ENCODE measurements at places on chromosomes 16 and 17. TPM values are rescaled to one million over a fixed set of nuclear protein-coding genes. Genes with fewer than 3 reads are reported as not detected.

The CDC6 gene
- total RNA-seq: 21.1 TPM

The SLC43A2 gene
- total RNA-seq: 8.3 TPM

The KRTAP4-5 gene
- total RNA-seq: not detected

The GH1 gene
- total RNA-seq: not detected

The TAT gene
- total RNA-seq: not detected

The SMTNL2 gene
- not detected for total RNA-seq

The HCRT gene
- not detected for total RNA-seq

The RAB37 gene
- 0.65 TPM for total RNA-seq

The CTDNEP1 gene
- 41.9 TPM for total RNA-seq

The MILR1 gene
- total RNA-seq: 3.5 TPM

The OTOA gene
- 0.06 TPM for total RNA-seq

The TPSG1 gene
- not detected for total RNA-seq

The NUP93 gene
- total RNA-seq: 67.8 TPM

The TNFRSF17 gene
- total RNA-seq: not detected

The KRTAP9-8 gene
- not detected for total RNA-seq

The MT1M gene
- total RNA-seq: 4.2 TPM

The RDM1 gene
- total RNA-seq: not detected

The IGSF6 gene
- not detected for total RNA-seq

The GPR142 gene
- 0.16 TPM for total RNA-seq

The KRTAP4-3 gene
- total RNA-seq: not detected

The GGT6 gene
- under 0.01 TPM for total RNA-seq

The CCL8 gene
- total RNA-seq: 0.16 TPM

The GPR179 gene
- total RNA-seq: not detected

The HID1 gene
- total RNA-seq: 19.3 TPM

The KREMEN2 gene
- not detected for total RNA-seq

The SLFN11 gene
- total RNA-seq: 70.3 TPM

The UBE2I gene
- total RNA-seq: 33.7 TPM

The ABCA8 gene
- 0.25 TPM for total RNA-seq

The CHD9NB gene
- 0.97 TPM for total RNA-seq

The SMIM5 gene
- not detected for total RNA-seq

The PNMT gene
- 0.31 TPM for total RNA-seq

The OR3A3 gene
- not detected for total RNA-seq

The DHRS7C gene
- not detected for total RNA-seq

The CHST4 gene
- total RNA-seq: not detected

The MYH1 gene
- not detected for total RNA-seq

The CDR2L gene
- total RNA-seq: 17.1 TPM

The TPSD1 gene
- not detected for total RNA-seq

The OR1A1 gene
- total RNA-seq: not detected

The GRAP gene
- 63.0 TPM for total RNA-seq

The CFAP119 gene
- 0.65 TPM for total RNA-seq

The DPEP2 gene
- total RNA-seq: 1.4 TPM

The KNOP1 gene
- 20.3 TPM for total RNA-seq

The CCL1 gene
- total RNA-seq: not detected

The TNFRSF13B gene
- not detected for total RNA-seq

The NPW gene
- total RNA-seq: not detected

The CRHR1 gene
- not detected for total RNA-seq

The CDH5 gene
- total RNA-seq: 927 TPM

The ZFHX3 gene
- total RNA-seq: 10.8 TPM

The KRT32 gene
- not detected for total RNA-seq

The DNAAF1 gene
- not detected for total RNA-seq

The ITGB4 gene
- 22.9 TPM for total RNA-seq

The ZCCHC14 gene
- total RNA-seq: 15.2 TPM

The EMC6 gene
- 16.4 TPM for total RNA-seq

The CD7 gene
- not detected for total RNA-seq

The TEX19 gene
- not detected for total RNA-seq

All from bladder microvascular endothelial cell (primary cell).